ENCODE measurements at places on chromosomes 11 and 22. TPM values are rescaled to one million over a fixed set of nuclear protein-coding genes. Genes with fewer than 3 reads are reported as not detected.
A peak's percentile ranks its signal among the peaks of the same experiment; 100 is the strongest.

MAJIN gene
- 7.1 TPM for total RNA-seq

MADD gene
- 65.9 TPM for total RNA-seq

ZNF214 gene
- 0.55 TPM for total RNA-seq

LDHAL6A gene
- total RNA-seq = not detected

CECR2 gene
- total RNA-seq = not detected

MEI1 gene
- 0.55 TPM for total RNA-seq

SCGB1A1 gene
- total RNA-seq = not detected

PTGDR2 gene
- total RNA-seq = not detected

APOL3 gene
- total RNA-seq = 19.3 TPM

DNA sequence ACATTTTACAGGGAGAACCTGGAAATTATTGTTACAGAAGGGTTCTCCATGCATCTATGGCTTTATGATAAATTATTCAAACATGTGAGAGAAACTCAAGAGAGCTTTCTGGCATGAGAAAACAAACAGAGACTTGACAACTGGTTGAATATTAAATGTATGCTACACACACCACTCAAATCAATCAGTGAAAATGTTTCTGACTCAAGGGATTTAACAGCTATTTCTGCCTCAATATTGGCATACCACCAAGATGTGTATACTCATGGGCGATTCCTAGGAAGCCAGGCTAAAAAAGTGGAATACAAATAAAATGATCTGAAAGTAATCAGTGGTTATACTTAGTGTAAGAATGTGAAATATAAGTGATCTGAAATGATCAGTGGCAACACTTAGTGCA is 15.8 kb upstream of the OR51T1 start:
- H3K27ac ChIP-seq = no peak overlapping the region
- no peak for DNase-seq
- H3K27me3 ChIP-seq = no peaks in the 10 kb centered on the region

DNA sequence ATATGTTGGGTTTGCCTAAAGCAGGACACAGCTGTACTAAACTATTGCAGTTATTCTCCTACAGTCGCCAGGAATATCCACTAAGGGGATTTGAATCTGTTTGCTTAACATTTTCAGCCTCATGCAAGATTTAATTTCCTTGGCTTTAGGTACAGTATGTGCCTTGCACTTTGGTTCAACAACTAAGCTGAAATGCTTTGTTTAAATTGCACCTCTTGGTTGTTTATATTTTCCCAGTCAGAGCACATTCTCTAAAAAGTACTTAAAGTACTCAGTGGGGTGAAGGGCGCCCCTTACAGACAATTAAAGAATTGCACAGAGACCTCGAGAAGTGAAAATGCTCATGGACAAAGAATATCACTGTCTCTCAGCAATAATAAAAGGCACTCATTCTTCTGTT is 107.8 kb upstream of the MTNR1B start:
- no peaks in the 10 kb centered on the region for H3K36me3 ChIP-seq
- DNase-seq = no peak
- H3K27me3 ChIP-seq = no peaks in the 10 kb centered on the region
- H3K27ac ChIP-seq = no peak overlapping the region

DNA sequence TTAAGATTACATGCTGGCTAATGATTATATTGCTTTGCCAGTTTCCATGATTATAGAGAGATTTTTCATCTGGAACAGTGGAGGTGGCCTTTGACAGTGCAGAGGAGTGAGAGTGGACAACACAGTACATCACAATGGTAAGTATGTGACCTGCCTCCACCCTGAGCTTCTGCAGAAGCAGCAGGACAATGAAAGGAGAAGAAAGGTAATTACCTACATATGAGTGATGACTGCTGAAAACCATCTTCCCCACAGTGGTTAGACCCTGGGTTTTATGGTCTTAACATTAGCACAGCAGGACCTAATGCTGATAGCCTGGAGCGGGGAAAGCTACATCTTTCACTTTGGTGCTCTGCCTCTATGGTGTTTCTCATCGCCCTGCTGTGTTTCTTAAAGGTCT is 454.7 kb upstream of the DDI1 start:
- H3K4me1 ChIP-seq = no peaks in the 10 kb centered on the region
- H3K4me3 ChIP-seq = no peak overlapping the region
- no peaks in the 10 kb centered on the region for H3K36me3 ChIP-seq
- H3K27ac ChIP-seq = no peak overlapping the region
- H3K27me3 ChIP-seq = no peaks in the 10 kb centered on the region
- no peak for DNase-seq

DNA sequence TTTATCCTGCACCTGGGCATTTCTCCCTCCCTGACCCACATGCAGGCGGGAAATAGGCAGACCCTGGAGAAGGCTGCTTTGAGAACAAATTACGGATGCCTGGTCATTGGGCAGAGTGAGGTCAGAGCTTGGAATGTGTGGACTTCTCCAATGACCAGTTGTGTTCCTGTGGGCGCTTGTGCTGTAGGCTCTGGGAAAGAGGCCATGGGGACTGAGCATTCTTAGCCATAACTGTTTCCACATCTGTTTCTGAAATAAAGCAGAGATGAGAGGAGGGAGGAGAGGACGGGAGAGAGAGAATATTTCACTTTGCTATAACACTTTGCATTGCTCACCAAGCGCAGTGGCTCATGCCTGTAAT is 11.2 kb upstream of the TMEM184B start:
- peak overlapping the region; percentile 88 for H3K27ac ChIP-seq
- H3K36me3 ChIP-seq = no peaks in the 10 kb centered on the region
- H3K4me3 ChIP-seq = peak overlapping the region; percentile 13
- no peak for DNase-seq
- no peaks in the 10 kb centered on the region for H3K27me3 ChIP-seq

DNA sequence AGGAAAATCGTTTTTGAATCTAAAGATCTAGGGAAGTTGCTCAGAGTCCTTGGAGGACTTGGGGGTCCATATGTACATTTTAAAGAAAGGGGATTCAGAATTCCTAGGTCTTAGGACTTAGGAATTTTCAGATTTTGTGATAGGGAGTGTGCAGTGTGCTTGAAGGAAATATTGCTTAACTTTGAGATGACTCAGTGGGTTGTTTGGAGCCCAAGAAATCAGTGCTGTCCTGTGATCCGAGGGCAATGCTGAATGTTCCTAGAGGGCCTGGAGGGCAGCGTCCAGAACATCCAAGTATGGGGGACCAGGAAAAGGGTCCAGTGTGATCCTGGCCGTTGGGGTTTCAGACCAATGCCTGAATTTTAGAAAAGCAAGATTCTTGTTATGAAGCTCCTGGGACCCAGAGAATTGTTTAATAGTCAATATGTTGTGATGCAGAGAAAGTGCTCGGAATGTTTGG is 3.1 kb upstream of the IGF2 start:
- H3K27ac ChIP-seq = no peak overlapping the region
- H3K27me3 ChIP-seq = peaks cover 20% of the 10 kb centered on the region
- no peak overlapping the region for H3K4me3 ChIP-seq
- H3K4me1 ChIP-seq = peaks cover 13% of the 10 kb centered on the region
- H3K36me3 ChIP-seq = no peaks in the 10 kb centered on the region

- no peaks in the 10 kb centered on the region for H3K27me3 ChIP-seq
- peaks cover 11% of the 10 kb centered on the region for H3K4me1 ChIP-seq
- no peak overlapping the region for H3K4me3 ChIP-seq
- DNase-seq = no peak
- H3K36me3 ChIP-seq = no peaks in the 10 kb centered on the region
Measured at GRCh38 chr11:69219991-69220390, 64.3 kb downstream of the SMIM38 start.

DNA sequence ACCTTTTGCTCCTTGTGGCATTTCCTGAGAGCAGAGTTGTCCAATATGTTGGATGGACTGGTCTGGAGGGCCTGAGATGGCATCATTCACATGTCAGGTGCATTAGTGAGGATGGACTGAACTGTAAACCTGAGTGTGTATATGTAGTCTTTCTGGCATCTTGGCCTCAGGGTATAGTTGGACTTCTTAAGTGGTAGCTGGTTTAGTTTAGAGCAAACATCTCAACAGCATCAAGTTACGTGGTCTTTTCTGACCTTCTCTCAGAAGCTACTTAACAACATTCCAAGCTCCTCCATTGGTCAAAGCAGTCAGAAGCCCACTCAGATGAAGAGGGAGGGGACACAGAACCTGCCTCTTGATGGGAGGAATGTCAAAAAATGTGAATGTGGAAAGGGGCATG is 829.9 kb downstream of the METTL15 start:
- no peaks in the 10 kb centered on the region for H3K36me3 ChIP-seq
- H3K4me1 ChIP-seq = peaks cover 6% of the 10 kb centered on the region
- H3K27ac ChIP-seq = no peak overlapping the region
- no peaks in the 10 kb centered on the region for H3K27me3 ChIP-seq

DNA sequence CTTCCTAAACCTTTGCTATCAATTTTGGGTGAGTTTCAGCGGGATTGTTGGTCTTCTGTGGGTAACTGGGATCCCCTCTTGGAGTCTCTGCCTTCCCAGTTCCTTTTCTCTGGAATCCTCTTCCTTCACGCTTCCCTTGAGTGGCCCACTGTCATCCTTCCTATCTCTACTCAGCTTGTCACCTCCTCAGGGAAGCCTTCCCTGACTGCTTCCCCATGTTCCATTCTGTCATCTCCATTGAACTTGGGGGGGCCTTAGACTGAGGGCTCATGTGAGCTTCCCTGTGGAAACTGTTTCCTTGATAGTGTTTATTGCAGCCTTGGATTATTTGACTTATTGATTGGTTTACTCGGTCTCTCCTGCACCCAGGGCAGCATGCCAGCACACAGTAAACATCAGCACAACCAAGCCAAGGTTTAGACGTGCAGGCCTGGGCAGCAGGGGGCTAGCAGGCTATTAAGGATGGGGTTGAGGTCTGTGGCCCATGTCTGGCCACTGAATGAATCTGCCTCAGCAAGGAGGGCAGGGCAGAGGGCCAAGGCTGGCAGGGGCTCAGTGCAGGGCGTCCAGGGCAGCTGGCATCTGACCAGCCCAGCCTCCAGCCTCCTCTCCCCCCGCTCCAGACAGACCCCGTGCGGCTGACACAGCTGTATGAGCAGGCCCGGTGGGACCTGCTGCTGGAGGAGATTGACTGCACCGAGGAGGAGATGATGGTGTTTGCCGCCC is 7.2 kb downstream of the TRPT1 start:
- no peak overlapping the region for H3K27ac ChIP-seq
- H3K36me3 ChIP-seq = no peaks in the 10 kb centered on the region
- no peaks in the 10 kb centered on the region for H3K27me3 ChIP-seq
- no peaks in the 10 kb centered on the region for H3K4me1 ChIP-seq
- no peak for DNase-seq

- H3K36me3 ChIP-seq = 0 out of 2 replicates have a peak, but pooled peaks cover 9% of the 10 kb centered on the region
- H3K4me3 ChIP-seq = no peak overlapping the region
Measured at GRCh38 chr11:17003426-17003825, 10.8 kb downstream of the PLEKHA7 start.

DNA sequence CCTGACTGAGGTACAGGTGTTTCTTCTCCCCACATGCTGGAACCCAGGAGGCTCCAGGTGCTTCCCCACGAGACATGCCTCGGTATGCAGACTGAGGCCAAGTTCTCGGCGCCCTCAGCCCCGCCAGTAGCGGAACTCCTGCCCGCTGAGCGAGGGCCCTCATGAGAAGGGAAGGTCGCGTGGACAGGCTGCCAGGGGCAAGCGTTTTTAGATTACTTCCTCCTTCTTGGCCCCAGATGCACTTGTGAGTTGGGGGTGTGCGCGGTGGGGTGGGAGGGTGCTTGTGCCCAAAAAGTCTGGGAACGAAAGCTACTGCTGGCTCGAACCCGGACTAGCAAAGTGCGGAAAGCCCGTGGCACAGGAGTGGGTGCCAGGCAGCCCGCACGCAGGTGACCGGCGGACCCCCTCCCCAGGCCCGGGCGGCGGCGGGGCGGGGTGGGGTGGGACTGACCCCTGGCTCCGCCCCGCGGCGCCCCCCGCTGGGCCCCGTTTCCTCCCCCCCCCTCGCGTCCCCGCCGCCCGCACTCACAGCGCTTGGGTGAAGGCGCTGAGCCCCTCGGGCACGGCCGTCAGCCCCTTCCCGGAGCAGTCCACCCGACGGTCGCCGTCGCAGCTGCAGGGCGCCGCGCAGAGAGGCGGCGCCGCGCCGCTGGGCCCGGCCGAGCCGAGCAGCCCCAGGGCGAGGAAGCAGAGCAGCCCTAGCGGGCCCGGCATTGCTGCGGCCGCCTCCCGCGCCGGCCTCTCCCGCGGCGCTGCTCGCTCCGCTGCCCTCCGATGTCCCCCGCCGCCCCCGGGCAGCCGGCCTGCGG is 797 bp downstream of the LGR4 start:
- peak; percentile 47 for DNase-seq
- H3K4me3 ChIP-seq = peak overlapping the region; percentile 92
- H3K4me1 ChIP-seq = peaks cover 44% of the 10 kb centered on the region
- peak overlapping the region; percentile 94 for H3K27ac ChIP-seq
- no peaks in the 10 kb centered on the region for H3K36me3 ChIP-seq

All from PC-9 (cell line).